ENCODE measurements at places on chromosomes 3 and 15. TPM values are rescaled to one million over a fixed set of nuclear protein-coding genes. Genes with fewer than 3 reads are reported as not detected.
A peak's percentile ranks its signal among the peaks of the same experiment; 100 is the strongest.

Gene IGDCC3
- total RNA-seq: 0.07 TPM

DNA sequence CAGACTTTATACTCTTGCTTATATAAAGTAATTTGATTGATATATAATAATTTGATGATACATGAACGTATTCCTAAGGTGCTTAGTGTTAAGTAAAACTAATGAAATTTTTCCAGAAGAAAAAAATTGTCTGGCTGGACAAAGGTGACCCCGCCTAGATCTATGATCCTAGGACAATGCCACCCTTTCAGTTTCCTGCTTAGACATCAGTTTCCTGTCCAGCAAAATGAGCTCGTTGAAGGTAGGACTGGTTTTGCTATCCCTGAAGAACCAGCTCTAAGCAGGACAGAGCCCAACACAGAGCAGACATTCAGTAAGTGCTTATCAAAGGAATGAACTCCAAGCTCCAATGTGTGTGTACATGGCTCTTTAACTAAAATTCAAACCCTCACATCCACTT, 80.8 kb upstream of the SNTN start:
- H3K4me3 ChIP-seq: no peak overlapping the region
- H3K36me3 ChIP-seq: no peaks in the 10 kb centered on the region
- H3K27me3 ChIP-seq: no peaks in the 10 kb centered on the region
- no peaks in the 10 kb centered on the region for H3K4me1 ChIP-seq
- DNase-seq: no peak

Gene PPP1R14D
- not detected for total RNA-seq

Gene SUCNR1
- 0.04 TPM for total RNA-seq

GRCh38 chr3:145489011-145489410, 672.0 kb downstream of the PLOD2 start:
- no peak for DNase-seq
- H3K27ac ChIP-seq: no peak overlapping the region
- H3K4me3 ChIP-seq: no peak overlapping the region
- H3K4me1 ChIP-seq: no peaks in the 10 kb centered on the region

Gene GCSAM
- total RNA-seq: not detected

DNA sequence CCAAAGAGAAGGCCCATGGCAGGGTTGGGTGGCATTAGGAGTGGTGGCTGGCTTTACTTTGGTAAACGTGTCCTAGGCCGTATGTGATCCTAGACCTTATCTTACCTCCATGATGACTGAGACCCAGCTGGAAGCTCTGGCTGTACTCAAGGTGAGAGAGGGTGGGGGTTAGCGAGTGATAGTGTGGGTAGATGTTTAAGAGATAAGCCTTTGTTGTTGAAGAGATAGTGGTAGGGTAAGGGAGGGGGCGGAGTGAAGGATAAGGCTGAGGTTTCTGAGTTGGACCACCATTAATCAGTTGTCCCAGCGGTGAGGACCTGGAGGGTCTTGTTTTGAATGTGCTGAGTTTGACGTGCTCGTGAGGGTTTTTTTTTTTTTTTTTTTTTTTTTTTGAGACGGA, 61.5 kb upstream of the ULK4 start:
- no peak for DNase-seq
- peak overlapping the region; percentile 25 for H3K27ac ChIP-seq
- no peaks in the 10 kb centered on the region for H3K27me3 ChIP-seq

DNA sequence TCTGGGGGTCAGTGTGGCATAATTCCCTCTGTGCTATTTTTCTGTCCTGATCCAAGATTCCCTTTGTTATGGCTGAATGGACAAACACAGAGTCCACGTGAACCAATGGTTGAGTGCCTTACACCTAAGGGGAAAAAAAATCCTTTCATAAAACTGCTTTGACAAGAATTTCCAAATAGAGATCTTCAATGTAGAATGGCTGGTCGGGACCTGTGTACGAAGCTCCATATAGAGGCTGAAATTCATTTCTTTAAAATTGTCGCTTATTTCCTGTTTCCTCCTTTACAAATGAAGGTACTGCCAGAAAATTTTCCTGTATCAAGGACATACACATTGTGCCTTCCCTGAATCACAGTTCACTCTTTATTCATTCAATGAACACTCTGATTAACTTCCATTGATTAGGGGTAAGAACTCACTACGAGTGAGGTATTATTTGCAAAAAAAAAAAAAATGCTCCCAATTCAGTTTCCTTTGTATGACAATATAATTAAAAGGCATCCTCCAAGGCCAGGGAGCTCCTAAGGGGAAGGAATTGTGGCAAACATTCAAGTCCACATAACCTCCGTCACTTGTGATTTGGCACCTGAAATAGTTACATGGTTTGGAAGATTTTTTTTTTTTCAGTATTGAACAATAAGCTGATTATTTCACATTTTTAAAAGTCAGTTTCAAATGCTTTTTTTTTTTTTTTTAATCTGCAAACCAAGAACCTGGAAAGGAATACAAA, 293.8 kb downstream of the MEX3B start:
- no peak overlapping the region for H3K27ac ChIP-seq
- H3K27me3 ChIP-seq: no peaks in the 10 kb centered on the region
- no peak overlapping the region for H3K4me3 ChIP-seq
- no peak for DNase-seq
- no peaks in the 10 kb centered on the region for H3K36me3 ChIP-seq

Gene BOC
- total RNA-seq: 5.1 TPM

Gene HYKK
- 6.4 TPM for total RNA-seq

GRCh38 chr3:124178531-124178930, 186.6 kb upstream of the ROPN1 start:
- DNase-seq: no peak
- H3K27me3 ChIP-seq: no peaks in the 10 kb centered on the region
- H3K36me3 ChIP-seq: no peaks in the 10 kb centered on the region
- no peak overlapping the region for H3K4me3 ChIP-seq

DNA sequence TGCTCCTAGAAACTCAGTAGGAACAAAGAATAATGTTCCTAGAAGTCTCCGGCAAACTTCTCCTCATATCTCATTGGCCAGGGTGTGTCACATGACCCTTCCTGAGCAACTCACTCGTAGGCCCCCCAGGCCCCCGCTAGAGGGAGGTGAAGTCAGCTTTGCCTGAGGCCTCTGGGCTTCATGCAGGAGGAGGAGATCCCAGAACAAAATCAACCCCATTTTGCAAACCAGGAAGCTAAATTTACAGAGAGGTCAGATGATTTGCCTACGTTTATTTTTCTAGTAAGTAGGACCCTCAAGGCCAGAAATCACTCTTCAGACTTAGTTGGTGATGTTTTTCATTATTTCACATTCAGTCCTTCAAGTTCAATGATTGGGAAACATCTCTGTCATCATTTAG, 99.1 kb downstream of the SSR3 start:
- peaks cover 14% of the 10 kb centered on the region for H3K4me1 ChIP-seq
- DNase-seq: no peak
- H3K27me3 ChIP-seq: no peaks in the 10 kb centered on the region

GRCh38 chr15:29134641-29135308, 134.8 kb downstream of the NSMCE3 start:
- no peaks in the 10 kb centered on the region for H3K36me3 ChIP-seq
- no peak overlapping the region for H3K27ac ChIP-seq
- H3K4me3 ChIP-seq: no peak overlapping the region
- no peak for DNase-seq

DNA sequence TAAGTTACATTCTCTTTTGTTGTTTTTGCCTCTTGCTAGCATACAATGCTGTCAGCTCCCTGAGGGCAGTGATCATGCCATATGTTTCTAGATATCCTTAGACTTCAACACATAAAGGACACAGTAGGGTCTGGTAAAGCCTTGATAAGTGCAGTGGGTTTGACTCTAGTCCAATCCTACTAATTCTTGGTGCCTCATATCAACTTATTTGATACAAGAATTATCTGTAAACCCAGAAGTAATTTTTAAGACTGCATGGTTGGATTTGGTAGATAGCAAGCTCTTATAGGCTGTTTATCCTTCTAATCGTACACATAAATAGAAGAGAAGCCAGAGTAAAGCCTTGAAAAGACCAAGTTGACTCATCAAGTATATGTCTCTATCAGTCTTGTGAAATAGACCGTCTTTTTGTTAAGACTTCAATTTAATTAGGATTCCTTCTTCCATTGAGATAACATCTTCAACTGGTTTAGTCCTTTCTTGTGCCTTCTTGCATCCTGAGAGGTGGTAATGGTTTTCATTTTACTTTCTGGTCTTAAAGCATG, 265.6 kb upstream of the CDIN1 start:
- no peak overlapping the region for H3K27ac ChIP-seq
- DNase-seq: no peak
- H3K27me3 ChIP-seq: no peaks in the 10 kb centered on the region
- no peaks in the 10 kb centered on the region for H3K4me1 ChIP-seq
- no peaks in the 10 kb centered on the region for H3K36me3 ChIP-seq

Gene SLC12A1
- not detected for total RNA-seq

DNA sequence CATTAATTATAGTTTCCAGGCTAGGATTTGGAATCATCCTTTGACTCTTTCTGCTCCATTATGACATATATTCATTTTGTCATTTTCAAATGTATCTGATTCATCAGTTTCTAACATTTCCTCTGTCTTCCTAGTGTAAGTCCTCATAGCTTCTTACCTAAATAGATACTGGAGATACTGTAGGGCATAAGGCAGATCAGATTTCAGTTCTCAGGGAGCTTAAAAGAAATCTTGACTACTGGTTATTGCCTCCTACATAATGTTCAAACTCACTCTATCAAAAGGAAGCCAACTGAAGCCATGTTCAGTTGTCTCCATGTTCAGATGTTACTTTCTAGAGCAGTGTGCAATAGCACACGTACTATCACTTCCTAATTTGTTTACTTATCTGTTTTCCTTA, 29.6 kb upstream of the CTDSPL2 start:
- no peak overlapping the region for H3K4me3 ChIP-seq
- H3K27me3 ChIP-seq: no peaks in the 10 kb centered on the region
- H3K27ac ChIP-seq: no peak overlapping the region
- no peaks in the 10 kb centered on the region for H3K4me1 ChIP-seq
- H3K36me3 ChIP-seq: no peaks in the 10 kb centered on the region
- no peak for DNase-seq

DNA sequence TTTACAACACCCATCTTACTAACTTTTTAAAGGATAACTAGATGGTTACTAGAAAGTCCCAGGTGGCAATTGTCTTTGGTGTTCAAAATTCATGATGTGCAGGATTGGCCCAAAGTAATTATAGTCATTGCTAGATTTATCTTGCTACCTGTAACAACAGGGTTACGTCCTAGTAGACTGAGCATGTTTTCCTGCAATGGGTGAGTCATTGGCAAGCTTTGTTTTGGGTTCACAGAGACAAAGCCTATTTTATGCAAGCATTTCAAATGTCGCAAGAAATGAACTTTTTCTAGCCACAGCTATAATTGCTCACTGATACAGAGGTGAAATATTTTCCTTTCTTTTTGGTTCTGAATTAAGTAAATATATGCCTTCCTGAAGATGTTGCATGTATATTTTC, 267.6 kb downstream of the AGBL1 start:
- H3K36me3 ChIP-seq: no peaks in the 10 kb centered on the region
- H3K27ac ChIP-seq: no peak overlapping the region
- no peak overlapping the region for H3K4me3 ChIP-seq
- H3K4me1 ChIP-seq: no peaks in the 10 kb centered on the region

Gene MINAR1
- total RNA-seq: 0.08 TPM

Gene TTC21A
- 1.5 TPM for total RNA-seq

All from heart right ventricle (tissue), 16 donors.